PC-3 (cell line): ENCODE measurements at places on chromosomes 12 and 14. TPM values are rescaled to one million over a fixed set of nuclear protein-coding genes. Genes with fewer than 3 reads are reported as not detected.

ANKS1B gene
- total RNA-seq = 0.07 and 0.98 TPM in 2 replicates

KIAA0586 gene
- 50.3 and 50.8 TPM in 2 replicates for total RNA-seq

TBC1D30 gene
- total RNA-seq = 16.8 and 36.1 TPM in 2 replicates

RNASE7 gene
- total RNA-seq = not detected in 2 replicates

NRIP2 gene
- not detected in 2 replicates for total RNA-seq

ASCL4 gene
- total RNA-seq = not detected in 2 replicates

CFL2 gene
- total RNA-seq = 88.4 and 98.0 TPM in 2 replicates

TBX3 gene
- total RNA-seq = 89.4 and 123 TPM in 2 replicates

PIANP gene
- total RNA-seq = not detected in 2 replicates

CYP46A1 gene
- 0.52 and 1.2 TPM in 2 replicates for total RNA-seq

NPFF gene
- not detected in 2 replicates for total RNA-seq

AHNAK2 gene
- total RNA-seq = 25.0 and 31.1 TPM in 2 replicates

RD3L gene
- total RNA-seq = not detected in 2 replicates

TAS2R46 gene
- total RNA-seq = 0.36 and 1.5 TPM in 2 replicates

CARMIL3 gene
- not detected in 2 replicates for total RNA-seq

TTC6 gene
- total RNA-seq = 13.4 and 18.0 TPM in 2 replicates

LUM gene
- 0.15 TPM in 1 of 2 replicates, not detected in the other for total RNA-seq

BDKRB2 gene
- 0.06 and 0.07 TPM in 2 replicates for total RNA-seq
